ENCODE measurements at places on chromosomes 2 and 18.

- DNase-seq: peak; percentile 16
Measured at GRCh38 chr2:187548656-187549055, 5.6 kb downstream of the TFPI start.

- DNase-seq: no peak
Measured at GRCh38 chr2:46576875-46577274, 97.5 kb downstream of the TMEM247 start.

GRCh38 chr2:6908291-6908690 lies 8.9 kb upstream of the RNF144A start:
- DNase-seq: no peak

GRCh38 chr2:146734042-146734820 lies 1110.6 kb upstream of the ACVR2A start:
- DNase-seq: peak; percentile 57

DNA sequence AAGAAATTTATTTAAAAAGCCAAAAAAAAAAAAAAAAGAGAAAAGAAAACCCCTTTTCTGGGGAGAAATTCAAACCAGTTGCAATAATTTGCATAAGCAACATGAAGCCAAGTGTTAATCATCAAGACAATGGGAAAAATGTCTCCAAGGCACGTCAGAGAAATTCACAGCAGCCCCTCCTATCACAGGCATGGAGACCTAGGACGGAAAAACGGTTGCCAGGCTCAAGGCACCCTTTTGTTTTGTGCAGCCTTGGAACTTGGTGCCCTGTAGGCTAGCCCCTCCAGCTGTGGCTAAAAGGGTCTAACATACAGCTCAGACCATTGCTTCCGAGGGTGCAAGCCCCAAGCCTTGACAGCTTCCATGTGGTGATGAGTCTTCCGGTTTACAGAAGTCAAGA lies 509.2 kb upstream of the SOX11 start:
- DNase-seq: no peak

- DNase-seq: no peak
Measured at GRCh38 chr2:84953535-84953934, 17.4 kb upstream of the KCMF1 start.

DNA sequence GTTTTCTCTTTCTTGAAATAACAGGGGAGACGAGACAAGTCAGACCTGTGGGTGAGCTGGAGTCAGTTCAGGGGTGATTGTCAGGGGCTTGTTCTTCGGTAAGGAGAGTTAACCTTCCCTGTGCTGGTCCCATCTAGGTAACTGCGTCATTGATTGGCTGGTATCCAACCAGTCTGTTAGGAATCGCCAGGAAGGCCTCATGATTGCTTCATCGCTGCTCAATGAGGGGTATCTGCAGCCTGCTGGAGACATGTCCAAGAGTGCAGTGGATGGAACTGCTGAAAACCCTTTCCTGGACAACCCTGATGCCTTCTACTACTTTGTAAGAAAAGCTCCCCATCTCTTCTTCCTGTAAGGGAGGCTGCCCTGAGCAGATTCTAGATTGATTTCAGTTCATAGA lies 21.3 kb downstream of the PLEK start:
- no peak for DNase-seq

DNA sequence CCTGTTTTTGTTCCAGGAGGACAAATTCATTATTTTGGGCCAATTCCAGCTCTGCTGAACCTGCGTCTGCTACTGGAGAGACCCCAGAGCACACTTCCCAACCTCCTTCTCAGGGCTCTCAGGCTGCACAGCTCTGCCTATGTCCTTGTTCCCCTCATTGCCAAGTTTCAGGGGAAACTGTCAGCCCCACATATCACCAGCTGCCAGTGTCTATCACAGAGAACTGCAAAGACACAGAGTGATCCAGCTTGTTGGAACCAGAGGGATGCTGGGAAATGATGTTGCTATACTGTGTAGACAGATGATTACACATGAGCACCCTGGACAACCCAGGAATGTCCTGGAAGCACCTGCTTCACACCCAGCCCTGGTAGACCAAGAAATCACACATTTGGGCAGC lies 67.4 kb upstream of the TMEM247 start:
- DNase-seq: no peak

- DNase-seq: no peak
Measured at GRCh38 chr2:222778400-222778799, 82.4 kb upstream of the ACSL3 start.

DNA sequence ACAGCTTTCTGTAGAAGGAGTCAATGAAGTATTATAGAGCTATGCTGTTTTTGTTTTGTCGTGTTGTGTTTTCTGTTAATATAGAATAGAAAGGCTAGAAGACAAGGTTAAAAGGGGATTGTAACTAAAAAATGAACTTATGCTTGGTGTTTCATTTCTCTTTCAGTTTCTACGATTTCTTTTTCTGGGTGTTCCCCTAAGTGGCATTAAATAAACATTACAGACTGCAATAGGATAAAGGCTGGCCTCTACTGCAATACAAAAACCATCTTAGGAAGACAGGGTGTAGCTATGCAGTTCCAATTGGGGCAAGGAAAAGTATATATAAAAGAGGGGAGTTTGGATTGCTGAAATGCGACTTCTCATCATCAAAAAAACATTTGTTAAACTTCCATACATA lies 1609.7 kb upstream of the ACVR2A start:
- DNase-seq: no peak

DNA sequence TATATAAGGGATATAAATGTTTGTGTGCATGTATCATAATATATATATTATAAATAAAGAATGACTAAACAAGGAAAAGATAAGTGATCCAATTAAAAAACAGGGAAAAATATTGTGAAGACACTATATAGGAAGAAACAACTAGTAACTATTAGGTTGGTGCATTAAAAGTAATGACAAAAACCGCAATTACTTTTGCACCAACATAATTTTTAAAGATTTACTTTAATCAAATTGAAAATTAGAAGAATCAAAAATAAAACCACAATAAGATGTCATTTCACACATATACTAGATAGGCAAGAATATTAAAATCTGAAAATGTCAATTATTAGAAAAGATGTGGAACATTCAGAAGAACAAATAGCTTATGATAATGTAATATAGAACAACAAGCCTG lies 595.9 kb downstream of the KCNJ3 start:
- no peak for DNase-seq

GRCh38 chr2:28004086-28004485 lies 113.6 kb downstream of the BABAM2 start:
- DNase-seq: no peak

DNA sequence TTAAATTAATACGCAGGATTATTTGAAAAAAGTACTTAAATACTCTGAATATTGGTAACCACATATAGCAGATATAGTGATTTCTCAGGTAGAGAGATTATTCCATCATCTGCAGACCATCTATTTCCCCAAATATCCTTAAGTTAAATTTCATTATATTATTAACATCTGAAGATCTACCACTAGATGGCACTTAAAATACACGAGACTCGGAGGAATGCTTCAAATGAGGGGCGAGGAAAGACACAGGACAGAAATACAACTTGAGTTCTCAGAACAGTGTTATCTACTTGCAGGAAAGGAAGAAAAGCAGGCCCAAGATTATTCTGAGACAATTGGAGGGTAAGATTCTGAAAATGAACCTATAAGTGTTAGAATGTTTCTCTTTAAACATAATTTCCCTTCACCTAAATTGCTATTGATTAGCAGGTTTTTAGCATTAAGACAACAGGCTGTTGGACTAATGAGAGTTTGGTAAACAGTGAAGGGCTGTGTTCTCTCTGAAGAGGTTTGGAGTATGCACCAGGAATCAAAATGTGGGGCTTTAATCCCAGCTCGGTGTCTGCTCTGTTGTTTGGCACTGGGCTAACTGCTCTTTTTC lies 76.9 kb upstream of the GCFC2 start:
- peak; percentile 6 for DNase-seq

- no peak for DNase-seq
Measured at GRCh38 chr2:31109633-31110192, 28.5 kb downstream of the GALNT14 start.

- no peak for DNase-seq
Measured at GRCh38 chr18:80252136-80252535, 4.8 kb upstream of the PARD6G start.

DNA sequence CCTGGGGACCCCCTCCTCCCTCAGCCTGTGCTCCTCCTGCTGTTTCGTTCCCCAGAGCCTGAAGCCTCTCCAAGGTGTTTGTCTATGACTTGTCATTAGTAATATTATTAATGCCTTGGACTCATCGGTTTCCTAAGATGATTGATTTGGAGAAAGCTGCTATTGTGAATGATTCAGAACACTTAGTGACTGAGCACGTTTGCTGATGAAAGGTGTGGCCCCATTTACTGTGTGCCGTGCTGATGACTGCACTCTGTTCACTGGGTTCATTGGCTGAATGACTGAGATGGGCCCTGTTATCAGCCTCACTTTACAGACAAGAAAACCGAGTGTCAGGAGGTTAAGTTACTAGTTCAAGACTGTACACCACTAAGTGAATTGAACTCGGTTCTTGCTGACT lies 111.4 kb downstream of the SPP2 start:
- DNase-seq: no peak

GRCh38 chr18:49846361-49846662 lies 33.0 kb upstream of the ACAA2 start:
- no peak for DNase-seq

DNA sequence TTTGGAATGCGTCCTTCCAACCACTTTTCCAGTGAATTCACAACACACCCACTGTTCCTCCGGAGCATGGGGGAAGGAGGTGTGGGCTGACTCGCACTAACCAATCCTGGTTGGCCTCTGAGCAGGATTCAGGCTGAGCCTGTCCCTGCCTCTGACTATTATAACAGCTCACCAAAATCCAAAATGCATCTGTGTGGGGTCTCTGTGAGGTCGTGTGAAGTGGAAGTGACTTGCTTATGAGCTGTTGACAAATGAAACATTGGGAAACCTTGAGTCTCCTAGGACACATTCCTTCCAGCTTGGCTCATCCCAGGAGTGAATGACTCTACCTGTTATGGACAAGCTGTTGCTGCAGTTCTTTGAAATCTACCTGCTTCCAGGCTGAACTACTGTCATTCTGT lies 1.5 kb downstream of the CIDEA start:
- no peak for DNase-seq

DNA sequence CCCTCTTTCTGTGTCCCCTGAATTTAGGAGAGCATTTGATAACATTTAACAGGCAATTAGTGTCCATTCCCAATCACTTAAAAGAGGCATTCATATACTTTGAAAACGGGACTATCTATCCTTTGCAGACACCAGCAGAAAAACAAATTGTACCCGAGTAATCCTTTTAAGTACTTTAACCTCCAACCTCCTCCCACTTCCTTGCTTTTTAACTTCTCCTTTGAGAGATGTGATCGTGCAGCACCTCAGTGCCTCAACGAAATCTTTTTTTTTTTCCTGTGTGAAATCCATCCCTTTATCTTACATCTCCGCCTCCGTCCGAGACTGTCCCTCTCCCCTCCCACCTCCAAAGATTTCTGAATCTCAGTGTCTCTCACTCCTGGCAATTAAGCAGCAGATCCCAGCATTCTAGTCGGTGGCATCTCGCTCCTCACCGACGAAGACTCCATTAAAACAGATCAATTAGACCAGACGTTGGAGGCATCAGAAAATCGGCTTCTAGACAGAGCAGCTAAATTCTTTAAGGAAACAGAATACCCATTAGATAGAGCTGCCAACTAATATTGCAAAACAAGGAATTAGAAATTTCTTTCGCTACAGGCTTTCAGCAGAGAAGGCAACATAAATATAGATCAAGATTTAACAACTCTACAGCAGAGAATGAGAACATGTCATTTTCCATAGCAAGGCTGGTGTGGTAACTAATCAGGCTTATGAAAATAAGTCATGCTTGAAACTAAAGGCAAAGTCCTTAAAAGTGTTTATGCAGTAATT lies 1.9 kb upstream of the TMEFF2 start:
- DNase-seq: no peak

DNA sequence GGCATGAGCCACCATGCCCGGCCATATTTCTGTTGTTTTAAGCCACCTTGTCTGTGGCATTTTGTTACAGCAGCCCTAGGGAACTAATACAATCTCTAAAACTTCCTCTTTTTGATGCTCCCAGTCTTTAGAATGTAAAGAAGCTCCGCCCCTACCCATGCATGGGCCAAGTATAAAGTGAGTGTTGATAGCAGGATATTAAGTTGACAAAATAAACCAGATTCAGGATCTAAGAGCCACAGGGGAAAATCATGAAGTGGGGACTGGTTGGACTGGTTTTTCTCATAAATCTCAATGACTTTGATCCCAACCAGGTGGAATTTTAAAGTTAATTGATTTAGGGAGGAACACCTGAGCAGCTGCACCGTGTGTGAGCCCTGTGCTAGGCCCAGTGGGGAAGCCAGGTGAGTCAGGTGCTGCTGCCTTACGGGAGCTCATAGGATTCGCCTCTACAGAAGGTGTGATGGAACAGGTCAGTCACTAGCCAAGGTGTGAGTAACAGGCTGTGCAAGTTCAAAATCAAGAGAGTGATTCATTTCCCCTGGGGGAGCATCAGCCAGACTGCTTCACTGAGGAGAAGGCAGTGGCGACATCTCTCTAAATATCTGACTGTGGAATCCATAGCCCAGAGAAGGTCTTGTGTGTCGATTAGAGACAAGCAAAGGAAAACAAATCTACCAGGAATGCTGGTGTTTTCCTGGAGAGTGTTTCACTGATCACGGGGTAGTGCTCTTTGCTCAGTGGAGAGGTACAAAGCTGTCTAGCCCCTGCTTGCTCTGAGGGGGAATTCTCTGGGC lies 63.0 kb upstream of the MSH2 start:
- DNase-seq: peak; percentile 61

- no peak for DNase-seq
Measured at GRCh38 chr2:66567729-66568128, 132.8 kb downstream of the MEIS1 start.

GRCh38 chr2:45074713-45075112 lies 65.5 kb upstream of the SIX2 start:
- no peak for DNase-seq

- DNase-seq: no peak
Measured at GRCh38 chr2:215847718-215848117, 165.6 kb downstream of the MREG start.

DNA sequence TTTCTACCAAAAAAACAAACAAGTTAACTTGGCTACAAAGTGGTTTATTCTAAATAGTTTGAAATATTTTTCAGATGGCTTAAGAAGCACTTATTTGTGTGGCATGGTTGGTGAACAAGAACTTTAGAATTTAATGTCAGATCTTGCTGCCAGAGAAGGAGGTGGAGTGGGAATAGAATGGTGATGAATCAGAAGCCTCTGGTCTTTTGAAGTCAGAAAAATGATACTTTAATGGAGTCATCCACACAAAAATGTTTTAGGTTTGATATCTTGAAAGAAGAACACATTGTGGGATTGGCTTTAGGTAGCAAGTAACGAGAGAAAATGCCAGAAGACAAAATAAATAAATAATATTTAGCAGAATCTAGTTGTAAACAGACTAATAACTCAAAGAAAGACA lies 243.1 kb upstream of the FANCL start:
- DNase-seq: no peak
